Hypothalamus (tissue), 51 donors: ENCODE measurements at places on chromosomes 6 and 20.

- DNase-seq: no peak
Measured at GRCh38 chr20:63060057-63060991, 53.6 kb upstream of the BHLHE23 start.

DNA sequence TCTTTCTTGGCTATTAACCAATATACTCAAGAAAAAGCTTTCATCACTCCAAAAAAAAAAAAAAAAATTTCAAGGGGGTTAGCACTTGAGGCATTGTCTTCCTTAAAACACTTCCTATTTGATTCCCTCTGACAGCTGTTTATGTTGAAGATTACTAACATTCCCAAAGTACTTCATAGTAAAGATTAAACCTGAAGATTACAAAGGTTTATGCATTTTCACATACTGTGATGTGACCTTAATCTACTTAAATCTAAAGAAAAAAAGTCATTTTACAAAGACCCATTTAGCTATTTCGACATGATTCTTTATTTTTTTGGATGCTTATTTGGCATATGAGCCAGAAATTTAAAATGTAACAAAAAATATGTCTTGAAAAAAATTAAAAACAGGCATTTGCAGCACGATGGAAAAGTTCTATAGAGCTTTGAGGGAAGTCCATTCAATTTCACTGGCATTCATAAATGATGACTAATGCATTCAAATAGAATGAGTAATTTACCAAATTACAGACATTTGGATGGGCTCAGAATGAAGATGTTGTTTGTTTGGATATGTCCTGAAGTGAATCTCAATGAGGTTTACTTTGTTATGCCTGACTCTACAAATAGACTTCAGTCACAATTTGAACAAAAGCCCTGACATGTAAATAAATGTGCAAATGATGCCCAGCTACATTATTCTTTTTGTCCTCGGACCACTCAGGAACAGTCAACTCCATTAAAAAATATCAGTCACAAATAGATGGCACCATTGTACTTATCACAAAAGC lies 674.6 kb upstream of the MARCKS start:
- DNase-seq: no peak

DNA sequence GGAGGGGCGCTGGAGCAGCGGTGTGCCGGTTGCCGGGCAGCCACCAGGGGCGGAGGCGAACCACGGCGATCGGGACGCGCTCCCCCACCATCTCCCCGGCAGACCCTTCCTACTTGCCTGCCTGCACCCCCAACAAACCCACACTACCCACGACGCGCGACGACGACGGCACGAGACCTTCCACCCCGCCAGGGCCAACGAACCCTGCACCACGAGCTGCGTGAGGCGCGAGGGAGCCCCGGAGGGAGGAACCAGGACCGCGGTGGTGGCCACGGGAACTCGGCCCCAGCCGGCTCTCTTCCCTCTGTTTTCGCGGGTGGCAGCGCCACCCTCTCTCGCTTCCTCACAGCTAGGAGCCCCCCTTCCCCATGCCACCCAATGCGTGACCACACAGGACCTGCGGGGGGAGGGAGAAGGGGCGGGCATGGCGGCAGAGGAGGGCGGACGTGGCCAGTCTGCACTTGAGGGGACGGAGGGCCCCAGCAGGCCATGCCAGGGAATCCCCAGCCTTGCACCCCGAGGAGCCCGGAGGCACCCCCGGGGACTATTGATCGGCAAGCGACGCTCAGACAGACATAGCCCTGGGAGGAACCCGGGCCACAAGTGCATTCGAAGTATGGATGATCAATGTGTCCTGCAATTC lies 1516.4 kb upstream of the DEFB115 start:
- no peak for DNase-seq

GRCh38 chr20:59004493-59004762 lies 2.6 kb downstream of the CTSZ start:
- DNase-seq: no peak
